ENCODE measurements at places on chromosomes 1 and 21.

DNA sequence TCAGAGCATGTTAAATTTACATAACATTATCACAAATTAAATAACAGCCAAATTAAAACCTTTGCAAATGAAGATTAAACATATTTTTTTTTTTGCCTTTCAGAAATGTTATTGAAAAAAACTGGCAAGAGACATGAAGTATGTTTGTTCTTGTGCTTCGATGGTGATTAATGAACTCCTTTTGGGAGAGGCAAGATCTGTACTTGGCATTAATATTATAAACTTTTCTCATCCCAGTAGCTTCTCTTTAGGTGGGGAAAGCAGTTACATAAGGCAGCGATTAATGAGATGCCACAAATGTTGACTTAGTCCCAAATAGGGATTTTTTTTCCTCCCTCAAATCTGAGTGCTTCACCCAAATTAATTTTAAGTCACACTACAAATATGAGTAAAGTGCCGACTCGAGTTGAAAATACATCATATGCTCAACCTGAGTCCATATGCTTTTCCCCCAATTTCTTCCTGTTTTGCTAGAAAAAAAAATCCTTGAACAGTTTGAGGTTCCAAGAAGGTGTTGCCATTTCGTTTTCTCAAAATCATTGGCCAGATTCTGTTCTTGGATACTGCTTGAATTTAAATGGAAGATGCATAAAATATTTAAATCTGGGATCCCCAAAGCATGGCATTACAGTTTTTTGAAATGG lies 294.5 kb downstream of the VAV3 start:
- no peak for DNase-seq

DNA sequence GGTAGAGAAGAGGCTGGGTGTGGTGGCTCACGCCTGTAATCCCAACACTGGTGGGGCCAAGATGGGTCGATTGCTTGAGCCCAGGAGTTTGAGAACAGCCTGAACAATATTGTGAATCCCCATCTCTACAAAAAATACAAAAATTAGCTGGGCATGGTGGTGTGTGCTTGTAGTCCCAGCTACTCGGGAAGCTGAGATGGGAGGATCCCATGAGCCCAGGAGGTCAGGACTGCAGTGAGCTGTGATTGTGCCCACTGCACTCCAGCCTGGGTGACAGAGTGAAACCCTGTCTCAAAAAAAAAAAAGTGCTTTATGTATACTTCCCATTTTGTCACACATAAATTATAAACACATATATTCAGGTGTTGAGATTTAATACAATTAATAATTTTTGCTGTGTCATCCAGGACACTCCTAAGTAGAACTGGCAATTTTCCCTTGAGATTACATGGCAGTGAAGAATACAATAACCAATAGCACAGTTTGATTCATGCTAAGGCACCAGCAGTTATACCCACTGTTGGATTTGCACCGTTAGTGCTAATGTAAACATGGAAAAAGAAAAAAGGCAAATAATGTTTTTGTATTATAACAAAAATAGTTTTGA lies 15.5 kb downstream of the GABPB2 start:
- DNase-seq, result no peak

DNA sequence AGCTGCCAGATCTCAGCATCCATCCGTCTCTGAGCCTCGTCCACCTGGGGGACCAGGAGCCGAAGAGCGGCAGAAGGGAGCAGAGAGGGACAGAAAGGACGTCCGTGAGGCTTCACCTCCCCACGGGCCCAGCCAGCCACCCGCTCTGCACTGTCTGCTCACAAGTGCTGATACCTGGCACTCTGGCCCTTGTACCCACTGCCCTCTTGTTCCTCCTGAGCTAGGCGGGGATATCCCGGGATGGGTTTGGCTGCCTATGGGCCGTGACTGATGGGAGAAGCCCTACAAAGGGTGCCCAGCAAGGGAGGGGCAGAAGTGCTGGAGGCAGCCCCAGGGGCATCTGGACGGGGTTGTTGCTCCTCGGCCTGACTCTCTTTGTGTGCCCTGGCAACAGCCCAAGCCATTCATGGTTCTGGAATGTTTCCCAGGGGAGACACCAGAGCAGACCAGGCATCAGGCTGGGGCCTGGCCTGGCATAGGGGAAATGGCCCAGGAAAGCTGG lies 57.6 kb downstream of the LDLRAD2 start:
- DNase-seq, result no peak

DNA sequence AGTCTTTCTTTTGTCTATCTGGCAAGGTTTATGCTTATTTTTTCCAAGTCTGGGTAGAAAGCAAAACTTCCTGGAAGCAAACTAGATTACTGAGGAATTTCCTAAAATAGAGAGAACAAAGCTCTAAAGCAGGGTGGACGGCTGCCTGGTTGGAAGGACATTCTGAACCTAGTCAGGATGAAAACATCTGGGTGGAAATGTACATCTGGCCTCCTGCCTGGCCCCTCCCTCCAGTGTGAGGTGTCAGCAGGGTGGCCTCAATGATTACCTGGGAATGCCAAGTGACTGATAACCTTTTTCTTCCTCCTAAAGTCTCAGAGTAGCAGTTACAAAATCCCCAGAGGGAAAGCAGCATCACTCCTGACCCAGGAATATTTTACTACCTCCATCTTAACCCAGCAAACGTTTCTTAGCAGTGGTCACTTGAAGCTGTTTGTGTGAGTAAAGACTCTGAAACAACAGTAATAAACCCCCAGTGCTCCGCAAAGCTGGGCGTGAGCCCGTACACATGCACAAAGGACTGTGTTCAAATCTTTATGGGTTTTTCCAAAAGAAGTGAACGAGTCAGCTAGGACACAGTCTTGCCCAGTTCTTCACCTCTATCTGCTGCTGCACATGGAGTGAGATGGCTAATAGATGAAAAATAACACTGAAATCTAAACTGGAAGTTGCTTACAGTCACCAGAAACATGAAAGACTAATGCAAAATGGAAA lies 18.9 kb downstream of the ANGPTL7 start:
- DNase-seq, result no peak

- no peak for DNase-seq
Observed at GRCh38 chr1:198880397-198880796, 241.6 kb downstream of the PTPRC start.

GRCh38 chr1:198837278-198838021 lies 198.6 kb downstream of the PTPRC start:
- no peak for DNase-seq

GRCh38 chr1:179082999-179083335 lies 1.1 kb downstream of the TOR3A start:
- no peak for DNase-seq

Data from activated T-helper 1 cell treated with anti-CD3 and anti-CD28 coated beads, Interleukin-2, amount 50 U/mL, for 16 hours (primary cell).